ENCODE measurements at places on chromosomes 1 and 21.

DNA sequence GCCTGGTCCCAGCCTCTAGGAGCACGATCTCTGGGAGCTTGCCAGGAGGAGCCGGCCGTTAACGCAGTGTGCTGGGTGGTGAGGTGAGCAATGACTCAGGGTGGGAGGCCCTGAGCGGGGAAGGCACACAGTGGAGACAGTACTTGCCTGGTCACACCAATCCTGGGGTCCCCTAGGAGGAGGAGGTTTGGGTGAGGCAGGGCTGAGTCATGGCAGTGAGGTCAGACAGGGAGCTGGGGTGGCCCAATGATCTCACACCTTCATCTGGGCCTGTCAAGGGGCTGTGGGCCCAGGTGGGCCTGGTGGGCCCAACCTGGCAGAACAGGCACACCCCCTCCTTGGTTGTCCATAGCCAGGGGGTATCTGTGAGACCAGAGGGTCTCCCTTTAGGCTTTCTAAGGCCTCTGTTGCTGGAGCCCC is 8.6 kb upstream of the EDN2 start:
- DNase-seq: no peak

DNA sequence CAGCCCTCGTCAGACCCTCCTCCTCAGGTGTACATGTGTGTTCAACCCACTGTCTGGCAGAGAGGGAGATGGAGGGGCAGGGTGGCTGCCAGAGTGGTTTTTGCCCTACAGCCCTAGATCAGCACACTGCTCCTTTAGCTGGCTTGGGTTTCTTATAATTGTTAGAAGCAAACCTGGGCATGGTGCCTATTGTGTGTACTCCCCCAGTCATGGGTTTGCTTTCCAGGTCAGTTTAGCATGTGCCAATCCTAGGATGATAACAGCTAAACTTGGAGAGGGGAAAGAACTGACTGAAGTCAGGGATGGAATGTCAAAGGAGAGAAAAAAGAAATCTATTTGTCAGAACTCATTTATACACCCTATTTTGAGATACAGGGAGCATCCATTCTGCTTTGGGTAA is 63.3 kb downstream of the UCK2 start:
- no peak for DNase-seq

DNA sequence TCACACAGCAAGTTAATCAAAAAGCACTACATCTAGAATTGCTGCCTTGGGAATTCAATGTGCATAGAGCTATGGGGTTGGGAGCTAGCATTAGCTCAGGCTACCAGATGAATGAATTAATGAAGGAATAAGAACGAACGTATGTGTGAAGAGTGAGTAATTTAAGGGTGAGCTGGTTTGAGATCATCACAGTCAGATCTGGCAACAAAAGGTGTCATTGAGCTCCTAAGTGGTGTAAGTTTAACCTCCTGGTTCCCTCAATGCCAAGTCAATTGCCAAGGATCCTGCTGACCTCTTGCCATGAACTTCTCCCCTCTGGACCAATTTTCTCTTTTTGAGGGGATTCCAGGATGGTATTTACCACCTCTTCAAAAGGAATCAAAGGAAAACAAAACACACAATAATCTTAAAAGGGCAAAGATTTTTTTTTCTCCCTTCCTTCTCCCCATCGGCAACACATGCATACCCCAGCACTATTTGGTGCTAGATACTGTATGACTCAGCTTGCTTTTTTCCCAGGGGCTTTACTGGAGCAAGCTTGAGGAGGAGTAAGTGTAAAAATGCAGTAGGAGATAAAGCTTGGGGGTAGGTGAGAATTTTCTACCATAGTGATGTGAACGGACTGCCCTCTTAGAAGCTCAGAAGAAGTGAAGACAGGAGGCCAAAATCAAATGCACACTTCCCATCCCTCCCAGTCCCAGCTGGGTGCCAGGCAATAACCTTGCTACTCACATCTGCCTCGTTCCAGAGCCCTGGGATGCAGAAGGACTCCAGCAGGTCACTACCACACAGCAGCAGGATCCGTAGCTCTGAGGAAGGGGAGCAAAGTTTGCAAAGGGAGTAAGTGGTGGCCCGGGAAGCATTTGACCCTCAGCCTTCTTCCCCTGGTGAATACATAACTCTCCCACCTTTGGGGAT is 92.0 kb downstream of the LAMC2 start:
- DNase-seq: no peak

- DNase-seq: no peak
These were observed 111.8 kb upstream of the USH2A start for GRCh38 chr1:216535059-216535458.

- no peak for DNase-seq
These were observed 93.4 kb downstream of the GDAP2 start for GRCh38 chr1:117836069-117836468.

DNA sequence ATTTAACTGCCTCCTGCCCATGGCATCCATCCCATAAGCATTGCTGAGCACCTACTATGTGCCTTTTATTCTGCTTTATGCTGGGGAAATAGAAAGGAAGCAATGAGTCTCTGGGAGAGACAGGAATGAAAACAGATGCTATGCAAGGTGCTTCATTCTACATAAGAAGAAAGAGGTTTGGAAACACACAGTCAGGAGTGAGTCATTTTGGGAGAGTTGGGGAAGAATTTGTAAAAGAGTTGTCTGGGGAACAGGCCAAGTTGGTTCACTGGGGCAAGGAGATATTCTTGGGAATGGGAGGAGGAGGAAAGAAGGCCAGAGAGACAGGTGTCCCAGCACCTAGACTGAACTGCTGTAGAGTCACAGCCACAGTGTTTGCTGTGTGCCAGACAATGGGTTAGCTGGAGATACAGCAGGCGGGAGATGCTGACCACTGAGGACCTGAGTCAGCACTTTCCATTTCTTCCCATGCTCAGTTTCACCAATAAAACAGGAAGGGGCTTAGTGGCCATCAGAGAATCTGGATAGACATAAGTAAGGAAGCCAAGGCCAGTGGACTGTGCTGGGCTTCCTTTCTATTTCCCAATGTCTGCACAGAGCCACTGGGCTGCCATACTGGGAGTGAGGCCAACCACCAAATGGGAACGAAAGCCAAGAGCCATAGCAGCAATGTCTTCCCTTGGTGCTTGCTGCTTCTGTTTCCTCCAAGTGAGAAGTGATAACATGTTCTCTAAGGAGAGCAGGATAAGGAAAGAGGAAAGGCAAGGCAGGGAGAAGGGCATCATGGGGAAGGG is 187.7 kb upstream of the USP24 start:
- no peak for DNase-seq

DNA sequence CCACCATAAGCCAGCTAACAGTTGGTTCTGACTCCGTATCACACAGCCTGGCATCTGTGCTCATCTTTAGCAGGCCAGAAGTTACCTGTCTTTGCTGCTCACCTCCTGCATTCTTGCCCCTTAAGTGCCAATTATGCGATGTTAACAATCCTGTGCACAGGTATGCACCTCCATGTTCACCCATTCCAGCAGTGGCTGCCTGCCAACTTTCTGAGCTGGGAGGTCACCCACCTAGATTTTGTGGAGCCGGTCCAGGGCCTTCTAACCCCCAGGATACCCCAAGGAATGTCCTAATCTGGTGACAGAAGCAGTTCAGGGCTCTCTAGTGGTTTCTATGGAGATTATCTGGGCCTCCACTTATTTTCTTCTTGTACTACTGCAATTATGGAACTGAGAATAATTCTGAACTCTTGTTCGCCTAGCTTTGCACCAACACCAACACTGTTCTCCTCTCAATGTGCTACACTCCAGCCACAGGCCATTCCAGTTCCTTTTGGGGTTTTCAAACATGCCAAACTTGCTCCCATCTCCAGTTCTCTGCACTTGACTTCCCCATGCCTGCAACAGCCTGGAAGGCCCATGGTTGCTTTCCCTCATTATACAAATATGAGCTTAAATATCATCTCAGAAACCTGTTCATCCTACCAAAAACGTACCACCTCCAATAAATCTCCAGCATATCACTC is 9.0 kb downstream of the BCAR3 start:
- DNase-seq: no peak

GRCh38 chr1:94723894-94724293 is 96.3 kb upstream of the SLC44A3 start:
- DNase-seq: no peak

- no peak for DNase-seq
These were observed 210.0 kb downstream of the PLA2G4A start for GRCh38 chr1:187038784-187039183.

GRCh38 chr21:32578107-32578691 is 7.1 kb downstream of the TCP10L start:
- DNase-seq: no peak

DNA sequence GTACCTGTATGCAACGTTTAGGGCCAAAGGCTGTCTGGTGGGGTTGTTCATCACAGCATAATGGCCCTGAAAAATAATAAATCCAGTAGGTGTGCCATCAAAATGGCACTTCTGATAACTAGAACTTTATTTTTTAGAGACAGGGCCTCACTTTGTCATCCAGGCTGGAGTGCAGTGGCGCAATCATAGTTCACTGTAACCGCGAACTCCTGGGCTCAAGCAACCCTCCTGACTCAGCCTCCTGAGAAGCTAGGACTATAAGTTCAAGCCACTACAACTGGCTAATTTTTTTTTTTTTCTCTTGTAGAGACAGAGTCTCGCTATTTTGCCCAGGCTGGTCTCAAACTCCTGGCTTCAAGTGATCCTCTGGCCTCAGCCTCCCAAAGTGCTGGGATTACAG is 4.7 kb downstream of the SNAPIN start:
- no peak for DNase-seq

DNA sequence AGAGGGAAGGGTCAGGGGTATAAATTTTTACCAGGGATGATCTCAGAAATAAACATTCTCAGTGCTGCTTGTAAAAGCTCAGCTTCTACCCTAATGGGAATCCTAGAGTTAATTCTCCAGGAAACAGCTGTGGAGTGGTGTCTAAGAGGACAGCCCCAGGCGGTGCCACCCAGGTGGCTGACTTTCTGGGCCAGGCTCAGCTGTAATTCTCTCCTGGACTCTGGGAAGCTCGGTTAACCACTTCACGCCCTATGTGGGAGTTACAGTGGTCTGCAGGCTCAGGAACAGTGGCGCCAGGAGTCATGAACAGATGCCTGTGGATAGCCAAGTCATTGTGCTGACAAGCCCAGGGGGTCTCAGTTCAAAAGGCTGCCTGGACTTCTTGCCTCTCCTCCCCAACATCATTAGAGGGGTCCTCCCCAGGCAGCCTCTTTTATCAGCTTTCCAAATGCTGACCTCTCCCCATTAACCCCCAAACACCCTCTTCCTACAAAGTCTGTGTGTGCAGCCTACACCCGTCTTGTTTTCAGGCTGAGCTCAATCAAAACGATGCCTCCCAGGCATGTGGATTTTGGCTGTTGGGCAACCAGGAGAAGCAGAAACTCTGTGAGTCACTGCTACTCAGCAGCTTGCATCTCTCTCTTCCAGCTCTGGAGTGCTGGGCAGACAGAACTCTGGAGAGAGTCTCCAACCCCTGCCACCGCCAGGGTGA is 1.2 kb downstream of the HHIPL2 start:
- no peak for DNase-seq

GRCh38 chr1:206732992-206733391 is 37.6 kb upstream of the IL19 start:
- DNase-seq: no peak

DNA sequence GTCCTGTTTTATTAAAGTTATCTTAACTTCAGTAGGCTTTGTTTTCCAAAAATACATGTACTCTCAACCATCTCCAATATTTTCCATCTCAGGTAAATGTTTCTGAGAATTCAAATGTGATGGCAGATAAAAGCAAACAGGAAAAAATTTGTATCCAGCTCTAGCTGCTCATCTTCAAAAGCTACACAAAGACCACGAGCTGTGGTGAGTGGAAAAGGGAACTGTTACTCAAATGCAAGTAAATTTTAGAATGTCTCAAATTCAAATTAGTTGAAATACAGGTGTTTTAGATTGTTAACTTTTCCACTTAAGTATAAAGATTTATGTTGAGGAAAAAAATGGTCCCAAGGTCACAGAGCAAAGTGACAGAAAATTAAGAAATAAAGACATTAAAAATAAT is 216.0 kb downstream of the SLC45A1 start:
- DNase-seq: no peak

DNA sequence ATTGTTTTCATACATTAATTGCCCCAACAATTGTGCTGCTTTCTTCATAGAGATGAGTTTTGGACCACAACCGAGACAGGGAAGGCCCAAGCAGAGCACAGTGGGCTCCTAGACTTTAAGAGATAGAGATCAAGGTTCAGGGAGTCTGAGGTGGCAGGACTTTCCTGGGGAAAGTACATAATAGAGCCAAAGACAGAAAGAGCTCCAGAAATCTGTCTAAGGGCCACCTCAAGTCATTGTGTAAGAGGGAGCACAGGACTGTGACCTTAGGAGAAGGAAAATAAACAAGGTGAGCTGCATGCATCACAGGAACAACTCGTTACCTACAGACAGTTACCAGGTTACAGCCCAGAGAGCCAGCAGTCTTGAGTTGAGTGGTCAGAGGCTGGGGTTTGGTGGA is 41.3 kb upstream of the CR2 start:
- DNase-seq: no peak

GRCh38 chr1:30793209-30793608 is 35.6 kb upstream of the LAPTM5 start:
- DNase-seq: no peak

- no peak for DNase-seq
These were observed 168.5 kb upstream of the AJAP1 start for GRCh38 chr1:4485878-4486277.

DNA sequence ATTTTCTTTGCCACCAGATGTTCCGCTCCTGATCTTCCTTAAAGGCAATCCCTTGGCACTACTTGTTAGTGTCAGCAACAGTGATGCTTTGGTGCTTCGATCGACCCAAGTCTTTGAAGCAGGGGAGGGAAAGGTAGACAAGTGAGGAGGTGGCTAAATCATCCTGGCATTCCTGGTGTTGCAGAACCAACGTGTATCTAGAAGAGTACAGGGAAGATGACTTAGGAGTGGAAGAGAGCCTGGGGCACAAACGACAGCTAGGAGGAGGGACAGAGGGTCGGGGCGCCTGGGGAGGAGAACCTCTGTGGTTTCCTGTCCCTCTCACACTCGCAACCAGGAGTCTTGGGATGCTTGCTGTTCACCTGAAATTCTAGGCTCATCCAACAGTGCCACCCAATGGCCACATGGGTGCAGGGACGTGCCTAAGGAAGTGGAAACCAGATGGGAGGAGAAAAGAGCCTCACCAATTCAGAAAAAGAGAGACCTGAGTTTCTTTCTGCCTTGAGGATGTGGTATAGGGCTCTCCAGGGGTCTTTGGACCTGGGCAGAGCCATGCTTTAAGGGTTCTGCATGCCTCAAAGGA is 9.5 kb upstream of the KCNA2 start:
- no peak for DNase-seq

DNA sequence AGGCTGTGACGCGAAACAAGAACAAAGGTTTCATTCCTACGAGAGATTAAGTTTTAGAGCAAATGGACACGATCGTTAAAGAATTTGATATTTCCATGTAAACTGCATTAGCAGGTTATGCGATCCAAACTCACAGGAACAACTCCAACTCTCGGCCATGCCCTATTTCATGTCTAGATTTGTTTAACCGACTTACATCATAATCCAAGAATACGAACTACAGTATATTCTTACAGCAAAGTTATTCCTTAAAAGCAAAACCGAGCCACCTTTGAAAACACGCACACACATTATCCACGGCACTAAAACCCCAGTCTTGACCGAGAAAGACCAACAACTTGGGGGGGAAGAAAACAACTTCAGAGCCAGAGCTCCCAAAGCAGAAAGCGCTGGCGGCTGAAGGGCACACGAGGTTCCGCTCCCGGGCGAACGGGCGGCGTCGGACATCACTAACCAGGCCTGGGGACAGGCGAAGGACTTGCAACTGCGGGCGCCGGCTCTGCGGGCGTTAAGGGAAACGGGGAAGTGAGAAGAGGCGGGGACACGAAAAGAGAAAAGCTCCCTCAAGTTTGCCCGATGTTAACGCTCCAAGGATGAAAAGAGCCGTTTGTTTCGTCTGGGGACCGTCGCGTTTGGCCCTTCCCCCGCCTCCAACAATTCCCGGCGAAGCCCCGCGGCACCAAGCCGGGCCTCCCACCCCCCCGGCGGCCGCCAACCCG is 690 bp downstream of the B3GALNT2 start:
- DNase-seq: no peak

Data from esophagus squamous epithelium (tissue), 5 donors.